ENCODE measurements at places on chromosomes 6 and 20.
A peak's percentile ranks its signal among the peaks of the same experiment; 100 is the strongest.

- no peak for DNase-seq
Observed at GRCh38 chr6:84016029-84016428, 17.5 kb upstream of the MRAP2 start.

- no peak for DNase-seq
Observed at GRCh38 chr20:11248011-11248409, 574.2 kb upstream of the JAG1 start.

DNA sequence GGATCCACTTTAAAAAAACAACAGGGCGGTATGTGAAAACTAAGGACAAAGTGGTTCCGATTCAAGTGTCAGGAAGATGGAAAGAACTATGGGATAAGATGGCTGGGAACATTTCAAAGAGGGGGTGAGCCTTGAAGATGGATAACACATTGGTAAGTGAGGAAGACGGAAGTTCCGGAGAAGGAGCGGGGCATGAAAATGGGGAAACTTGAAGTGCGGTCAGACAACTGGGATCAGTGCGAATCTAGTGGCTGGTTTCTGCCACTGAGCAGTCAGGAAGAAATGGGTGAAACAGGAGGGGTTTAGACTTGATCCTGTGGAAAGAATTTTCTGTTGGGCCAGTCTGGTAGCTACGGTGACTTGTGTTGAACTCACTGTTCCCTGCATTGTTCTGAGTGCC lies 1.2 kb downstream of the NAA20 start:
- DNase-seq, result no peak

DNA sequence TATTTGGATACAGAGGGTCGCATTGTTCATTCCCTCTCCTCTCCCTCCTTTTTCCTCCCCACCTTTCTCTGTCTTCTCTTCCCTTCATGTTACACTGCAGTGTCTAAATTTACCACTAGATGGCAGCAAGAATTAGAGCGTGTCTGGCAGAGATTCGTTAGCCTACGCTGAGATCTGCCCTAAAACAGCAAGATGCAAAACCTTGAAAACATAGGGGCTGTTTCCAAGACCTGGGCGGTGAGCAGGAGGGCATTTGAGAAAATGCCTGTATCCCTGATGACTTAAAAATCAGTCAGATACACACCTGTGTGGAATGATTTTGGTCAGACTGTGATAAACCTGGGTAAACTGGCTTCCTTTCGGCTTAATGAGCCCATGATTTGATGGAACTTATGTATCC lies 101.5 kb upstream of the ISM1 start:
- DNase-seq, result peak; percentile 71

DNA sequence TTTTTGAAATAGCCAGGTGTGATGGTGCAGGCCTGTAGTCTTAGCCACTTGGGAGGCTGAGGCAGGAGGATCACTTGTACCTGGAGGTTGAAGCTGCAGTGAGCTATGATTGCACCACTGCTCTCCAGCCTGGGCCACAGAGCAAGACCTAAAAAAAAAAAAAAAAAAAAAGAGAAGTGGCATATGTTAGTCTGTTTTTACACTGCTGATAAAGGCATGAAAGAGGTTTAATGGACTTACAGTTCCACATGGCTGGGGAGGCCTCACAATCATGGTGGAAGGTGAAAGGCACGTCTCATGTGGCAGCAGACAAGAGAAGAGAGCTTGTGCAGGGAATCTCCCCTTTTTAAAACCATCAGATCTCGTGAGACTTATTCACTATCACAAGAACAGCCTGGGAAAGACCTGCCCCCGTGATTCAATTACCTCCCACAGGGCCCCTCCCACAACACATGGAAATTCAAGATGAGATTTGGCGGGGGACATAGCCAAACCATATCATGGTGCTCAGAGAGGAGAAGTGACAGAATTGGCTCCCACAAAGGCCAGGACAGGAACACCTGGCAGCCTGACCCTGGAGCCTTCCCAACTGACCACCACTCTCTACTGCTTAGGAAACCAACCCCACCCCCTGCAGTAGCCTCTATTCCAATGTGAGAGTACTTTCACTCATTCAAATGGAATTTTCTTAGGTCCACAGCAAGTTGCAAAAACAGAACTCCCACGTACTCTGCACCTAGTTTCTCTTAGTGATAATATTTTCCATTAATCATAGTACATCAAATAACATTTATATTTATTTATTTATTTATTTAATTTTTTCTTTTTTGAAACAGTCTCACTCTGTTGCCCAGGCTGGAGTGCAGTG lies 29.8 kb downstream of the ARHGAP40 start:
- DNase-seq, result no peak
